ENCODE measurements at places on chromosomes 11 and 22.
A peak's percentile ranks its signal among the peaks of the same experiment; 100 is the strongest.

DNA sequence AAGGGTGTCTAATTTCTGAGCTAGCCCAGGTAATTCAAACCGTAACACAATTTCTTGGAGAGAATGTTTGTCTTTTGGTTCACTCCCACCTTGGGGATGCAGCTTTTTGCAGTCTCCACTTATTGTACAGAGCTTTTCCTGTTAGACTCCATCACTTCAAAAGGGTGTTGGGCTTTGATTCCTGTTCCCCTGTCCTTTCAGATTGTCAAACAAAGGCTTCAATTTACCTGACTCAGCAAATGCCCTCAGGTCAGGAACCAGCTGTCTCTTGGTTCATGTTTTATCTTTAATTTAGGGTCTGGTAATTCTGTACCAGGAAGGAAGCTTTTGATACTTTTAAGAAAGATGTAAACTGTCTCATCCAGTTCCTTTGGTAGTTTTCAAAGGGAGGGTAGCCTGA lies 880.6 kb downstream of the NTM start:
- no peak for DNase-seq

GRCh38 chr22:29301716-29302401 lies 4.6 kb upstream of the GAS2L1 start:
- no peak for DNase-seq

DNA sequence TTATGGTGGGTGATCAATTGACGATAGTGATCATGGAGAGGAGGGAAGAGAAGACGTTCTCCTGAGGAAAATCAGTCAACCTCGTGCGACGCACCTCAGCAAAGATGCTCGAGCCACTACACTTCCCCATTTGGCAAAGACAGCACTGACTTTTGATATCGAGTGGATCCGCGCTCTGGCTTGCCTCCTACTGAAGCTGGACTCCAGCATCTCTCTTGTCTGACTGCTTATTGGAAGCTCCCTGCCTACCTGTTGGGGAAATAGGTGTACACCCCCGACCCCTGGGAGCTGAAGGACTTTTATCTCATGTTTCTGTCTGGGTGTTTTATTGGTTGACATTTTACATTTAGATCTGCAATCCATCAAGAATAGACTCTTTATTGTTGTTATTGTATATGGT lies 476.8 kb upstream of the B3GAT1 start:
- DNase-seq = no peak

DNA sequence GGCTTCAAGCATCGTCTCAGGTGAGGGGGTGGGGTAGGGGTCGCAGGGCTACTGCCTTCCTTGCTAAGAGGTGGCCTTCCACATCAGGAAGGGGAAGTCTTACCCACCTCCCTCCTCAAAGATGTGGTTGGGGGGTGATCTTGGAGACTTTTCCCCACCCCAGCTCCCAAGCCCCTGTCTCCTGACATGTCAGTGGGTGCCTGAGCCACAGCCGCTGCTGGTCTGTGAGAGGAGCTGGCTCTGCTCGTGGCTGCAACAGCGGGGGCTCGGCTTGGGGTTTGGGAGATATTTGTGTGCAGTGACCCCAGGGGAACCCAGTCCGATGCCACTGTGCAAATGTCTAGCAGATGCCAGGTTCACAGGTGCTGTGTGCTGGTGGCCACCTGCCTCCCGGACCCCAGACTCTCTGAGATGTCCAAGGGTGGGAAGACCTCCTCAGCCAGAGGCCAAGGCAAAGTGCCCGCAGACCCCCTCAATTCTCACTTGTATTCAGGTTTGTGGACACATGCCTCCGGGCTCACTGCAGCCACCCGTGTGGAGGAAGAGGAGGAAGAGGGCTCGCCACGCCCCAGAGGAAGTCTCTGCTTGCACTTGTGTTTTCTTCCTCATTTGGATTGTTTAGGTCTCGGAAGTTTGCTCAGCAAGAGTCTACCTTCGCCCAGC lies 1.9 kb downstream of the KCNQ1 start:
- no peak for DNase-seq

DNA sequence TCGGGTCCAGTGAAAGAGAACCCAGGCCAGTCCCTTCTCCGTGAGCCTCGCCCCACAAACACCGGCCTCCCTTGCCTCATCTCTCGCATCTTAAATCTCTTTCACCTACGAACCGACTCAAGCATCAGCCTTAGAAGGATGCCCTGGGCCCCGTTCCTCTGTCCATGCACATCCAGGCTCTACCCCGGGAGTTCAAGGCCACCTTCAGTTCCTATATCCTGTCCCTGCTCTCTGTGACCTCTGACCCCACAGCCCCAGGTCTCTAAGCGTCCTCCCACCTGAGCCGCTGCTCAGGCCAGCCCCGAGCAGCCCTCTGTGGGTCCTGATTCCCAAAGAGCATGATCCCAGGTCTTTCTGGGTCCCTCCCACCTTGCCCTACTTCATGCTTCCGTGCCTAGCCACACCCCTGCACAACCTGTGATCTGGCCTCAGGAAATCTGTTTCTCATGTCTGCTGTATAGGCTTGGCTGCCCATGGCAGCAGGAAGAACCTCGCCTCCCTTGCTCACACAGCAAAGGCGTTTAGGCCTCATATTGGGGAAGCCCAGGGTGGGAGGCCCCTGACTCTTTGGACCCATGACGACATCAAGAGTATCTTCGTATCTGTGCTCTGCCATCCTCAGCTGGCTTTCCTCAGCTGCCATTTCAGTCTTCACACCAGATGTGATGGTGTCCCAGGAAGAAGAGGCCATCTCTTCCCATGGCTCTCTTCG lies 77.5 kb upstream of the SEPTIN5 start:
- DNase-seq = no peak

GRCh38 chr22:27801202-27801615 lies 347 bp downstream of the MN1 start:
- peak; percentile 61 for DNase-seq

- DNase-seq = no peak
Measured at GRCh38 chr22:23157560-23158515, 12.6 kb downstream of the RAB36 start.

DNA sequence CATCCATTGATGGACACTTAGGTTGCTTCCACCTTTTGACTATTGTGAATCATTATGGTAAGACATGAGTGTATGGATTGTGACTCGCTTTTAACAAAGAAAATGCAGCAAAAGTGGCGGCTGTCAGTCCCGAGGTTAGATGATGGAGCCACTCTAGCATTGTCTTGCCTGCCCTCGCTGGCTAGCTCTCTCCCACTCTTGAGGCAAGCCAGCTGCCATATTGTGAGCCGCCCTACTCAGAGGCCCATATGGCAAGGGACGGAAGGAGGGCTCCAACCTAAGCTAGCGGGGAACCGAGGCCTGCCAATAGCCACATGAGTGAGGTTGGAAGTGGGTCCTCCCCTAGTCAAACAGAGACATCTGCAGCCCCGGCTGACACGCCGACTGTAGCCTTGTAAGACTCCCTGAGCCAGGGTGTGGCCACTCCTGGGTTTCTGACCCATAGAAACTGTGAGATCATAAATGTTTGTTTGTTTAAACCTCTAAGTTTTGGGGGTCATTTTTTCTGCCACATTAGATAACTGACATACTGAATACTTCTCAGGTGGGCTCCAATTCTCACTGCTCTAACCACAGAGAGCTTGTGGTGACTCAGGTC lies 160.2 kb downstream of the LDLRAD3 start:
- DNase-seq = no peak

- no peak for DNase-seq
Measured at GRCh38 chr11:78717041-78717440, 142.4 kb upstream of the NARS2 start.

Measured in anterior cingulate cortex (tissue), 58 donors.